ENCODE measurements at places on chromosomes 3 and 15. TPM values are rescaled to one million over a fixed set of nuclear protein-coding genes. Genes with fewer than 3 reads are reported as not detected.

The TFRC gene
- polyA plus RNA-seq, result 15.9 TPM

- H3K36me3 ChIP-seq, result no peaks in the 10 kb centered on the region
- H3K4me3 ChIP-seq, result no peak overlapping the region
- no peak for DNase-seq
- H3K4me1 ChIP-seq, result no peaks in the 10 kb centered on the region
- H3K27me3 ChIP-seq, result no peaks in the 10 kb centered on the region
Observed at GRCh38 chr3:79871656-79872055, 103.9 kb upstream of the ROBO1 start.

DNA sequence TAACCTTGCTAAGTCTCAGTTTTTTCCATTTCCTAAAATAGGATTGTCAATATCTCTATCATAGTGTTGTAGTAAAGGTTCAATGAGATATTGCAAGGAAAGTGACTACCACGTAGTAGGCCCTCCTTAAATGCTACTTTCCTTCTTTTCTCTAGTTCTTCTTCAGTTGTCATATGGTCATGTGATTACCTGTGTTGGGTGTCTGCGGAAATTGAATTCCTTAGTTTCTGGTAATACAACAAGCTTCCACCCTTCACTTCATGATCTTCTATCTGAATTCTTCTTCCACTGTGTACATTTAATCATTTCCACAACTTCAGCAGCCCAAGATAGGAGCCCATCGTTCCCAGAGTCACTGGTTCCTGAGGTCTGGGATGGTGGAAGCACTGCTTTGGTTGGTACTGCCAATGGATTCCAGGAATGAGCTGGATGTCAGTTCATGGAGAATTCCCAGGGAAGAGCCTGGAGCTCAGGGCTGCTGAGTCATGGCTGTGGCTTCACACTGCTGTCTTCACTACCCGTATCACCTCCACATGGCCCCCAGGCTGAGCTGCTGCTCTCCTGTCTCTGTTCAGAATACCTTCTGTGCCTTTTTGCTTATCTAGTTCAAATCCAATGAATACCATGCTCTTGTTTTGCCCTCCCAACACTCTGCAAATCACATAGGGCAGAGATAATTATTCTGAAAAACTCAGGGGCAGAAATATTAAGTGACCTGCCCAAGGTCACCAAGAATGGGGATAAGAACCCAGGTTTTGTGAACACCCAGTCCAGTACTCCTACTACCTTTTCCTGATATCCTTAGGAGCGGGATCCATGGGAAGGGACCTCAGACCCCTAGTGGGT, 98.6 kb downstream of the RPL39L start:
- peak overlapping the region; percentile 37 for H3K4me3 ChIP-seq
- peaks cover 77% of the 10 kb centered on the region for H3K4me1 ChIP-seq
- no peak for DNase-seq
- peaks cover 44% of the 10 kb centered on the region for H3K36me3 ChIP-seq

- no peak overlapping the region for H3K27ac ChIP-seq
- no peak for DNase-seq
- H3K36me3 ChIP-seq, result no peaks in the 10 kb centered on the region
- H3K4me3 ChIP-seq, result no peak overlapping the region
Observed at GRCh38 chr3:70816346-70816745, 503.9 kb upstream of the MDFIC2 start.

GRCh38 chr15:75142499-75142898, 59.2 kb upstream of the C15orf39 start:
- H3K4me3 ChIP-seq, result no peak overlapping the region
- no peak for DNase-seq
- H3K4me1 ChIP-seq, result no peaks in the 10 kb centered on the region
- H3K36me3 ChIP-seq, result no peaks in the 10 kb centered on the region
- no peak overlapping the region for H3K27ac ChIP-seq
- no peaks in the 10 kb centered on the region for H3K27me3 ChIP-seq

GRCh38 chr15:39704689-39705088, 78.0 kb downstream of the FSIP1 start:
- H3K4me3 ChIP-seq, result no peak overlapping the region
- no peak overlapping the region for H3K27ac ChIP-seq
- no peaks in the 10 kb centered on the region for H3K36me3 ChIP-seq
- no peak for DNase-seq
- no peaks in the 10 kb centered on the region for H3K27me3 ChIP-seq

The ZNF662 gene
- polyA plus RNA-seq, result not detected

The TRPM1 gene
- polyA plus RNA-seq, result 0.03 TPM

The SLC51B gene
- polyA plus RNA-seq, result not detected
